ENCODE measurements at places on chromosomes 16 and 17.

DNA sequence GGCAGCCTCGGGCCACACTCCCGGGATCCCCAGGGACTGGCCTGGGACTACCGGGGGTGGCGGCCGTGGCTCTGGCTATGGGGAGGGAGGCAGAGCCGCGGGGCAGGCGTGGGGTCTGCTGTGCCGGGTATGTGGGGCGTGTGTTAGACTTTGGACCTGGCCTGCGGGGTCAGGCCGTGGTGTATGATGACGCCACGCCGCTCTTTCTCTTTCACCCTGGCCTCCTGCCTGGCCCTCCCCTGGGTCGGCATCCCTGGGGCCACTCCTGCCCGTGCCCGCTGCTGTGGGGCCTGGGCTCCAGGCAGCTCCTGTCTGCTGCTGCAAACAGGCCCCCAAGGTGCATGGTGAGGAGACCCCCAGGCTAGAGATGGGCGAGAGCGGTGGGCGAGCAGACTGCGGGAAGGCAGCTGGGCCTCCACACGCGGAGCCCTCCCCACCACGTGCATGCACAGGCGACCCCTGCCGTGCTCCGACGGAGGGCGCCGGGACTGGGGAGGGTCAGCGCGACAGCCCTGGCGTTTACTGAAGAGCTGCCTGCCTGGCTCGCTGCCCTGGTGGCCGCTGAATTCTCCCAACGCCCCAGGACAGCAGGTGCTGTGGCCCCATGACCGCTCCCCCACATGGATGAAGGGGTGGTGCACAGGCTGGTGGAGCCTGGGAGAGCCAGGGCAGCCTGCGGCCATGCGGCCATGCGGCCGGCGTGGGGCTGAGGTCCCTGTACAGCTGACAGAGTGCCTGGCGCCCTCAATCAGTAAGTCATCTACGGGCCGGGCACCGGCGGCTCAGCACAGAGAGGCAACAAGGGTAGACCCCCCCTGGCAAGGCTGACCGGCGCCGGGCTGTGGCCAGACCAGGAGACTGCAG is 16.0 kb downstream of the CAPN15 start:
- no peak for DNase-seq

DNA sequence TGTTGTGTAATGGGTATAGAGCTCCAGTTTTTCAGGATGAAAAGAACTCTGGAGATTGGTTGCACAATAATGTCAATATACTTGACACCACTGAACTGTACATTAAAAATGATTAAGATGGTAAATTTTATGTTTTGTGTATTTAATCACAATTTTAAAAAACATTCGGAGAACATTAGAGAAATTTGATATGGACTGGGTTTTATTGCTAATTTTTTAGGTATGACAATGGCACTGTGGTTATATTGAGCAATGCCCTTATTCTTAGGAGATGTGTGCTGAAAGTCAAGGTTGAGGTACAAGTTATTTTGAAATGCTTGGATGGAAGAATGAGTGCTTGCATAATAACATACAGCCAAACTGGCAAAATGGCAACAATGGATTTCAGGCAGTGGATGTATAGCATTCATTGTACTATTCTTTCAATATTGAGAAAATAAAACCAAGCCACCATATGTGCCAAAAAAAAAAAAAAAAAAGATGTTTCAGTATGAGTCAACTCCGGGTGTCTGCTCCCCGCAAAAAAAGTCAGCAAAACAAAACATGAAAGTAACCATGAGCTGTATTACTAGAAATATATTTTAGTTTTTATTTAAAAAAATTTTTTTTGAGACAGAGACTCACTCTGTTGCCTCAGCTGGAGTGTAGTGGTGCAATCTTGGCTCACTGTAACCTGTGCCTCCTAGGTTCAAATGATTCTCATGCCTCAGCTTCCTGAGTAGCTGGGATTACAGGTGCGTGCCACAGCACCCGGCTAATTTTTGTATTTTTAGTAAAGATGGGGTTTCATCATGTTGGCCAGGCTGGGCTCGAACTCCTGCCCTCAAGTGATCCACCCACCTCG is 19.8 kb downstream of the HOXB1 start:
- no peak for DNase-seq

DNA sequence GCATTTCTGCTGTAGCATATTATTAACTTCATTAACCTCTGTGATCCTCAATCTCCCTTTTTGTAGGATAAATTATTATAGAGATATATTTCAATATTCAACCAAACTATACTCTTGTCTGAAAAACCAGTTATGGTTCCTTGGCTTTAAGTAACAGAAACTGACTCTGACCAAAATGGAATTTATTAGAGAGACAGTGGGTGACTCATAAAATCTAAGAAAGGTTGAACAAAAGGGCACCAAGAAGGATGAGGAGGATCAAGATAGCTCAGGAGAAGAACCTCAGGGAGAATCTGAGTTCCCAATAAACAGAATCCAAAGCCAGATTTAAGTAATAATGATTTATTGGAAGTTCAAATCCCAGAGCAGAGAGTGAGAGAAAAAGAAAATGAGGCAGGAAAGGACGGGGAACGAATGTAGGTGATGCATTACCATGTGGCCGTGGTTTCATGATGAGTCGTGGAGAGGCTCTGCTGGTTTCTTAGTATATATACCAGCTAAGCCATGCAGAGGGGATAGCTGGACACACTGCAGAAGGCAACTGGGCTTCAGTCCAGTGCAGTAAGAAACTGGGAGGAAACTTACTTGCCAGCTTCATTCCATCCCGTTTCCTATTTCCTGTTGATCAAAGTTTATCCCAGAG is 151.5 kb upstream of the GOT2 start:
- no peak for DNase-seq

GRCh38 chr16:89291776-89292175 is 74.3 kb downstream of the ZNF778 start:
- no peak for DNase-seq

- DNase-seq, result no peak
These were observed 9.9 kb downstream of the PRSS27 start for GRCh38 chr16:2710021-2710710.

GRCh38 chr17:12229335-12229734 is 208.7 kb downstream of the MAP2K4 start:
- no peak for DNase-seq

DNA sequence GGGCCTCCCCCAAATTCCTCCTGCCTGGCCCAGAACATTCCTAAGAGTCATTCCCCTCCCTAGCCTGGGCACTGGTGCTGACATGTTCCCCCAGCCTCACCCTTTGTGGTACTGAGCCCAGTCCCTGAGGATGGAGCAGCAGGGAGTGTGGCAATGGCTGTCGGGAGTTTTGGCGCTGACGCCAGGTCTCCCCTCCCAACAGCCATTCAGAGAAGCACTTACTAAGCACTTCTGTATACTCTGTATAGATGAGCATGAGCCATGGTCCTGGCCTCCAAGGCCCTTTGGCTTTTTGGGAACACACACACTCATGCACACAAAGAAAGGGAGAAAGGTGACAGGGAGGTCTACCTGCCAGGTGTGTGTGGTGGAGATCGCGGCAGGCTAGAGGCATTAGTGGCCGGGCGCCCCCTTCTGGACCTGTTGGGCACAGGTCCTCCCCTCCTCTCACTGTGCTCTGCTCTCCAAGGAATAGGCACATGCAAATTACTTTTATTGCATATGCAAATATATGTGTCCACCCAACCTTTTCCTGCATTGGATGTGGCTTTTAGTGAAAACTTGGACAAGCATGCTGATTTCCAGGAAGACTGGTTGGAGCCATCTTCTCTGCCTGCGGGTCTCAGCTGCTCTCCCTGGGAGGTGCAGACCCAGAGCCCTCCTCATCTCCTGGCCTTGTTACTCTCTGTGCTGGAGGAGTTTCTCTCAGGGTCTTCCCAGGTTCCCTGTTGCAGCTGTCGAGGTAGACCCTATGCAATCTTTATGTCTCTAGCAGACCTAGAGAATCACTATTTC is 17.4 kb upstream of the C17orf107 start:
- DNase-seq, result no peak
